Activated T-cell treated with anti-CD3 and anti-CD28 coated beads, Interleukin-2, amount 50 U/mL, for 48 hours (primary cell): ENCODE measurements at places on chromosomes 1 and 21.

DNA sequence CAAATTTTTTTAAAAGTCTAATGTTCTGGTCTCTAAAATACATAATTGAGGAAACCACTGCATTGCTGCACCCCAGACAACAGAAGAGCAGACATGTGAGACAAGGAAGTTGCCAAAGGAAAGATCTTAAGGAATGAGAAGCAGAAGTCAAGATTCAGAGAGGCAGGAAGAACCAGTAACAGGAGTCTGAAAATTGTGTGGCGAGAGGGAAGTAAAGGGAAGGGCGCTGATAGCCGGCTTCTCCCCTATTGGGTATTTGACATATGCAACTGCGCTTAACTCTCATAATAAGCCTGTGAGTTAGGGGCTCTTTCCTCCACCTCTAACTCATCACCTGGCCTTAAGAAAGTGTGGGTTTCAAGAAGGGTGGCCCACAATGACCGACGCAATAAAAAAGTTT, 21.9 kb upstream of the KIF14 start:
- DNase-seq: no peak

GRCh38 chr1:41617336-41617735, 132.9 kb upstream of the EDN2 start:
- no peak for DNase-seq

DNA sequence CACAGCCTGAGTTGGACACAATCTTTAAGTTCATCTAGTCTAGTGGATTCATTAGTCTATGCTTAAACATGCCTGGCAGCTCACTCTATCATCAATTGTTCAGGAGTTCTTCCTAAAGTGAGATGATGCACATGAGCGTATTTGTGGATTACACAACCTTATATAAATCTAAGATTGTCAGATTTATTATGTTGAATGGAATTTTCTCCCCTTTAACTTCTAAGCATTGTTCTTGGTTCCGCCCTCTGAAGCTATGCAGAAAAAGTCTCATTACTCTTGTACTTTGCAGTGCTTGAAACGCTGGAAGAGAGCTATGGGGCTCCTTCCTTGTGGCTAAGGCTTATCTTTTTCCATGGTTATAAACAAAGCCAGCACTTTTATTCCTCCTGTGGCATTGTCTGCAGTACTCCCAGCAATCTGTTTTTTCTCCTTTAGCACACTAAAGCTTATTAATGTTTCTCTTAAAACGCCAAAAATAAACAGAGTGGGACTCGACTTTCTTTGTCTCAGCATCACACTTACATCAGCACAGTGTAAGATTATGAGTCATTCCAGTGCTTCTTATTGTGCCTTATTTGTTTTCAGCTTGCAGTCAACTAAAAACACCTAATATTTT, 316.8 kb upstream of the CAMK1G start:
- DNase-seq: no peak

- no peak for DNase-seq
Measured at GRCh38 chr1:180566026-180566425, 7.3 kb downstream of the OVAAL start.

- no peak for DNase-seq
Measured at GRCh38 chr1:31802190-31803150, 13.4 kb downstream of the SPOCD1 start.
